Uterus (tissue), 4 donors: ENCODE measurements at places on chromosomes 5 and 9. TPM values are rescaled to one million over a fixed set of nuclear protein-coding genes. Genes with fewer than 3 reads are reported as not detected.

- no peak for DNase-seq
Measured at GRCh38 chr5:68465133-68465532, 249.6 kb downstream of the PIK3R1 start.

Gene IFNA21
- not detected for total RNA-seq

Gene CKMT2
- 11.7 TPM for total RNA-seq

DNA sequence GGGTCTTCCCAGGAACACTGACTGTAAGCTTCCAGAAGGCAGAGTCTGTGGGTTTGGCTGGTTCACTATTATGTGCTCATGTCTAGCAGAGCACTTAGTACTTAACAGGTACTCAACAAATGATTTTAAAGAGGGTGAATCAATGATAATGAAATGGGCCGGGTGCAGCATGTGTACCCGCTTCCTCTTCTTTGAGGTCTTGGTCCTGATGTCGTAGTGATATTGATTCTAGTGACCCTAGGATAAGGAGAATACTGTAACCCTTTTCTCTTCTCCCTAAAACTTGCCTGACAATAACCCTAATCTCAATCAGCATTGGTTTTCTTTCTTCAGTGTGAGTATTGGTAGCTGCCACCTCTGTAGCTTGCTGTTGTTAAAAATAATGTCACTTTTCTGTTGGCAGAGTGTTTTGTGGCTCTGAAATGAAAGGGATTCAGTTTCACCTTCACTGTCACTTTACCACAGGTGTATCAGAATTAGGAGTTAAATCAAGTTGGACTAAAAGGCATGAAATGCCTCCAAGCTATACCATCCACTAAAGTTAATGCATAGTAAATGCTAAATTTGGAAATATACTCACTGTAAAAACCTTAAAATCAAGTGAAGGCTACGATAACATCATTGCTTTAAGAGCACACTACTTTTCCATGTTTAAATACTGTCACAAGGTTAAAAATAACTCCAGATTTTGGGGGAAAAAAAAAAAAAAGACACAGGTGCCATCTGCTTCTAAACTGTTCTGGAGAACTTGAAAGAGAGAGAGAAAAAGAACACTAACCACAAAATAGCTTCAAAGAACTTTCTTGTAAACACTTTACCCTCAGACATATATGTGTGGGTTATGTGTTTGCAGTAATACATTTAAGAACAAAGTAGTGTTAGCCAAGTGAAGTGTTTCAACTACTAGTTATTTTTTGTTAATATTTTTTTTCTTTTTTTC is 6.0 kb downstream of the CAMK4 start:
- no peak for DNase-seq

- DNase-seq = no peak
Measured at GRCh38 chr5:18299166-18299565, 664.9 kb downstream of the TAF11L14 start.

- DNase-seq = no peak
Measured at GRCh38 chr5:146516151-146516475, at the start of gene GPR151. TSS of gene GPR151 (minus strand) at chr5:146516190. CDS start at chr5:146516113, 77 bp downstream.
